ENCODE measurements at places on chromosomes 5 and 9.

DNA sequence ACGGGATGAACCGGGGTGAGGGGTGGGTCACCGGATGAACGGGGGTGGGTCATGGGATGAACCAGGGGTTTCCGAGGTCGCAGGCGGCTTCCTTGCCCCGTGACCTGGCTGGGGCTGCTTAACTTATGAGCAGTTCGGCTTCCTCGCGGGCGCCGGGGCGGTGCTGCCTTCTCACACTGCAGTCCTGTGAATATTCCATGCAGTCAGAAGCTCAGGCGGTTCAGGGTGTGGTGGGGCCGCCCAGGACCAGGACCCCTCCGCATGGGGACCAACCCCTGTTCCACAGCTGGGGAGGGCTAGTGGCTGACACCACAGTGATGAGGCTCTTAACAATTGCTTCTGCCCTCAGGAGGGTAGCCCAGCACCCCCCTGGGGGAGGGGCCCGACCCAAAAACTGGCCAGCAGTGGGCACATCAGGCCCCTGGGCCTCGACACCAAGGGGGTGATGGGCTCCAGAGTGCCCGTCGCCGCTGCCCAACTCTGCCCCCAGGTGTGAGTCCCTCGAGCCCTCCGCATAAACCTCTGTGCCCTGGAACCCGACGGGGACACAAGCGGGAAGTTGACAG is 30.9 kb upstream of the SLC9A3 start:
- DNase-seq: no peak

GRCh38 chr5:16179511-16179935 is at the start of gene MARCHF11:
Gene MARCHF11, minus strand, starts transcription at chr5:16179791. Its CDS starts 216 bp downstream, at chr5:16179575.
- no peak for DNase-seq

DNA sequence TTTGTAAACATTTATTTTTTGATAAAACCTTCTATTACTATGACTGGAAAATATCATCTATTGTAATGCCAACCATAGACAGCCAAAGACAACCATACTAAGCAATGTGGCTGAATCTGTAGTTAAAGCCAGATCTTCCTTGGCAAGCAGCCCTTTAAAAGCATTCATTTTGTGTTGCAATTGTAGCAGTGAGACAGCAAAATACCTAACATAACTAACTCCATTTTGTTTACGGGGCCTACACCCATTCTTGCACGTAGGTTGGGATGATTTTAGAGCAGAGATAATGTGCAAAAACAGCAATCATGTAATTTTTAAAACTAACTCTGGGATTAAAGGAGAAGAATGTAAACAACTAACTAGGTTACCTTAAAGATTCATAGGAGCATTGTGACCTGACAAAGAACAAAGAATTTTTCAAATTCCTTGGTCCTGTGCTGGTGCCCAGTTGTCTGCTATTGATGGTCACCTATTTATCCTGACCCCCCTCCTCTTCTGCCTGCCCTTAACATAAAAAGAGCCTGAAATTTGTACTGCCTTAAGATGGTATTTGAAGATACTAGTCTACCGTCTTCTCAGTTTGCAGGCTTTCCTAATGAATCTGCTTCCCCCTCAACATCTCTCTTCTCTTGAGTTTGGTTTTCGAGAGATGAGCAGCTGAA is 10.6 kb downstream of the IFNA1 start:
- no peak for DNase-seq

DNA sequence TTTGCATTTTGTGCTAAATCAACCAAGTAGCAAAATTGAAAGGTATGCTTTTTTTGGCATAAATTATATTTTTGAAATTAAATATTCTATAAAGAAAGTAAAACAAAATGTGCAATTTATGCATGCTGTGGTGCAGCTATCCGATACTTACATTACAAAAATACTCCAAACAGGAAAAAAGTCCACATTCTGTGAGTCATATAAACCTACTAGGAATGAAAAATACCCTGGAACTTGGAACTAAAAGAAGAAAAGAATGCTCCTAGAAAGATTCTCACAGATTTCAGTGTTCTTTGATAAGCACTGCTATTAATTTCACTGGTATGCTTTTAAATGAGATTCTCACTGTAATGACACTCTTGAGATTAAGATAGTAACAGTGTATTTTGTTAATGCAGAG is 92.6 kb downstream of the OSMR start:
- no peak for DNase-seq

DNA sequence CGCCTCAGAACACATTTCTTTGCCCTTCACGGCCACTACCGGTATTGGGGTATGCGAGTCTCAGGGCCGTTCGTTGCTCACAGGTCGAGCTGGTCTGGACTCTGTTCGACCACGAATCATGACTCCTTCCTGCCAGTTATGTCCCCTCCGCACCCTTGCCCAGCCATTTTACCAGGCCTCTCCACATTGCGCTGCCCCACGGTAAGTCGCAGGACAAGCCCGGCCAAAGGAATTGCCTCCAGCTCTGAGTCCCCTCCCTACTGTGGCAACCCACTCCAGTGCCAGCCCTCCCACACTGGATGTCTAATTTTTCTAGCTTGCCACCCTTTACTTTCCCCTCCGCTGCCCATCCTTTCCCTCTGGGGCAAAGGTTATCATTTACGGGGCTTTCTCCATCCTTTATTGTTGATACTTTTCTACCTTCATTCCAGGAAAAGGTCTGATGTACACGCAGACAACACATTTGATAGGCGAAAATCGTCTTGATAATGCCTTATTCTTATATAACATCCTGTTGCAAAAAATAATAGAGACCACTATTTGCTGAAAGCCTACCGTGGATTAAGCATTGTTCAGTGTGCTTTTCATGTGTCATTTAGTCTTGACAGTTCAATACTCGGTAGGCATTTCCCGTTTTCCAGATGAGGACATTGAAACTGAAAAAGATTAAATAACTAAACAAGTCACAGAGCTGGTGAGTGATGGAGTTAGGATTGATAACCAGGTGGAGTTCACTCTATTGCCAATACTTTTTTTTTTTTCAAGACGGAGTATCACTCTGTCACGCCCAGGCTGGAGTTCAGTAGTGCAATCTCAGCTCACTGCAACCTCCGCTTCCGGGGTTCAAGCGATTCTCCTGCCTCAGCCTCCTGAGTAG is 958 bp upstream of the HSPA5 start:
- peak; percentile 45 for DNase-seq

GRCh38 chr5:50653946-50654345 is 12.5 kb upstream of the PARP8 start:
- DNase-seq: peak; percentile 85

- no peak for DNase-seq
These were observed 642 bp downstream of the RBM22 start for GRCh38 chr5:150700246-150700593.

DNA sequence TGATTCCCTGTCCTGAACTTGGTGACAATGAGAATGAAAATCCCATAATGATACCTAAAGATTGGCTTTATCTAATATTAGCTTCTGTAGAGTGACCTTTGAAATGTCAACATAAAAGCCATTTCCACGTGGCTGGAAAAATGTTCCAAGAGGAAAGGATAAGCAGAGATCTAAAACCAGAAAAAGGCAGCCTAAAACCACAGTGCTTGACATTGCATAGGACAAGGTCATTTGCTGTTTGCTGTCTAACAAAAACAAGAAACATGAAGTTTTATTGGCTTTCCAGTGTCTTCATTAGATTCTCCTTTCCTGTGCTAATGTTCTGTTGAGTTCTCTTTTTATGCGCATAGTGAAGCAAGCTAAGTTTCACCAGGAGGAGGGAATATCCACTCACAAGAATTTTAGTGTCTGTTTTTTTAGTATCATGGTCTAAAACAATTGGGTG is 44.6 kb downstream of the CPEB4 start:
- DNase-seq: no peak

- DNase-seq: no peak
These were observed 205.3 kb upstream of the HAPLN1 start for GRCh38 chr5:83925955-83926337.

DNA sequence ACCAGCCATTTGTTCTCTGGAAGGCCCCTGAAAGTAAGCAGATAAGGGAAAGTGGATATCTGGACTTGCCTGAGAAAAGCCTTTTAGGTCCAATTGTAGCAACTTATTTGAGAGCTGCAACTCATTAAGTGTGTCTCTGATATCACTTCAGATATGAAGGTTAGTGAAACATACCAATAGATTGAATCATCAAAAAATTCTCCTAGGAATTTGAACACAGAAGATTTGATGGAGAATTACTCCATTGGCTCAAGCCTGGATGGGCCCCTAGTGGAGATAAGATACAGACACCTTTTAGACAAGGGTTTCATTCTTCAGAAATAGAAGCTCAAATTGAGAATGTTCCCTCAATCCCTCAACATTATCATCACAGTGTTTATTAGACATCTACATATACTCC is 356.7 kb downstream of the NDUFS4 start:
- no peak for DNase-seq

- DNase-seq: no peak
These were observed 79.2 kb downstream of the OTULIN start for GRCh38 chr5:14743601-14744295.

GRCh38 chr5:179828756-179829421 is 8.2 kb downstream of the SQSTM1 start:
- DNase-seq: no peak

GRCh38 chr9:93508207-93508606 is 54.8 kb upstream of the FAM120AOS start:
- no peak for DNase-seq

- DNase-seq: no peak
These were observed 10.6 kb upstream of the CSNK1A1 start for GRCh38 chr5:149561848-149562247.

DNA sequence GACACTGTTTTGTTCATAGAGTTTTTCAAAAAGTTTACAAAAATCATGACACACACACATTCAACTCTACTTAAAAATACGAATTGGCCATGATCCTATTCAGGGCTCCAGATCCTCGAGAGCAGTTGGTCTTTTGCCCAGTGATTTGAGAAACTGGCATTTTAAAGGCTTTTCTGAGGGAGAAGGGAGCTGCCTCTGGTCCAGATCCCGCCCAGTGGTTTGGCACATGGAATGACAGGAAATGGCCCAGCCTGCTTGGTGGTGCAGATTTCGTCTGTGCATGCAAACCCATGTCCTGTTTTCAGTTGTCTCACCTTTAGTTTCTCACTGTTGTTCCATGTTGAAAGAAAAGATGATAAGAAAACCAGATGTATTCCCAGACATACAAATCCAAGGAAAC is 3.6 kb downstream of the CAMK4 start:
- no peak for DNase-seq

GRCh38 chr9:36905101-36906066 is 128.7 kb downstream of the PAX5 start:
- no peak for DNase-seq

GRCh38 chr5:10825897-10826644 is 65.0 kb upstream of the DAP start:
- no peak for DNase-seq

DNA sequence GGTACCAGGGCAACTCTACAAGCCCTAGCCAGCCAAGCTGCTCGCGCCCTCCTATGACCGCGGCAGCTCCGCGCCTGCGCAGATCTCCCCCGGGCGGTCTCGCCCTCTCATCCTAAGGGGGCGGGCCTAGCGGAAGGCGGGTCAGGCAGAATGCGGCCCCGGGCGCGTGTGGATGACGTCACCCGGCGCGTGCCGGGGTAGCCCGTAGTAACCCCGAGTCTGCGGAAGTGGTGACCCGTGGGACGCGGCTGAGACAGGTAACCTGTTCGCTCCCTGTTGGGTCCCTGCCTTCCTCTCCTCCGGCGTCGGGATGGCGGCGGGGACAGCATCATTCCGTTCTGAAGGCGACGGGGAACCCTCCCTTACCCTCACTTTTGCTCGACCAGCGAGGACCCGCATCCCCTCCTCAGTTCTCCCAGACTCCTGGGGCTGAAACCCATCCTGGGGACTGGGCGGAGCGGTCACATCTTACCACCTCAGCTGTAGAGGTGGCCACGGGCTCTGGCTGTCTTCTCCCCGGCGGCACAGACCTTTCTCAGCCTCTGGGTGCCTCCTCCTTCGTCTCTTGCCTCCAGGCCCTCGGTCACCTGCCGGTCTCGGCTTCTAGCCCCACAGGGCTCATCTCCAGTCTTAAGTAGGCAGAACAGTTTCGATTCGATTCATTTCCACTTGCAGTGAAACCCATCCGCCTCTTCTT is at the start of gene AOPEP:
Gene AOPEP (plus strand): TSS at position 205 of the 697 bp plus-strand sequence. CDS start 33,085 bp downstream, outside the sequence.
- peak; percentile 89 for DNase-seq

DNA sequence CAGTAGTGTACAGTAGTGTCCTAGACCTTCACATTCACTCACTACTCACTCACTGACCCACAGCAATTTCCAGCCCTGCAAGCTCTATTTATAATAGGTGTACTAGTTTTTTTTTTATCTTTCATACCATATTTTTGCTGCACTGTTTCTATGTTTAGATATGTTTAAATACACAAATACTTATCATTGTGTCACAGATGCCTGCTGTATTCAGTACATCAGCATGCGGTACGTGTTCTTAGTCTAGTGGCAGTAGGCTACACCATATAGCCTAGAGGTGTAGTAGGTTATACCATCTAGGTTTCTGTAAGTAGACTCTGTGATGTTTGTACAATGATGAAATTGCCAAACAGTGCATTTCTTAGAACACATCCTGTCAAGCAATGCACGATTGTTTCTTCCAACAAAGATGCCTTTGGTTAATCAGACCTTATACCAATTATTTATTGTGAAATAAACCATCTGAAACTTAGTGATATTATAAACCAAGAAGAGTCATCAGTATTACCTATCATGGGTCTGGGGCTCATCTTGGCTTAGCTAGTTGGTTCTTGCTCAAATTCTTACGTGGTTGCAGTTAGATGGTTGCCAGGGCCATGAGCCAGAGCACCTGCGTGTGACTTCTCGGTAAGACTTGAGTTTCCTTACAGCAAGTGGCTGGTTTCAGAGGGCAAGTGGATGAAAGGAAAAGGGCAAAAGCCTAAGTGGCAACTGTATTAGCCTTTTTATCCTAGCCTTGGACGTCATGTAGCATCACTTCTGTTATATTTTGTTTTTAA is 41.1 kb downstream of the ERBIN start:
- DNase-seq: no peak

GRCh38 chr9:136565086-136565714 is 19.4 kb upstream of the NOTCH1 start:
- DNase-seq: no peak

- no peak for DNase-seq
These were observed 102.1 kb downstream of the MYO10 start for GRCh38 chr5:16834029-16834428.

GRCh38 chr5:82160948-82161347 is 117.2 kb downstream of the RPS23 start:
- no peak for DNase-seq

GRCh38 chr5:622946-623522 is 10.9 kb downstream of the CEP72 start:
- no peak for DNase-seq

- DNase-seq: no peak
These were observed 933 bp upstream of the TGFBR1 start for GRCh38 chr9:99103901-99104458.

GRCh38 chr5:157324237-157324636 is 58.3 kb downstream of the CYFIP2 start:
- DNase-seq: no peak

DNA sequence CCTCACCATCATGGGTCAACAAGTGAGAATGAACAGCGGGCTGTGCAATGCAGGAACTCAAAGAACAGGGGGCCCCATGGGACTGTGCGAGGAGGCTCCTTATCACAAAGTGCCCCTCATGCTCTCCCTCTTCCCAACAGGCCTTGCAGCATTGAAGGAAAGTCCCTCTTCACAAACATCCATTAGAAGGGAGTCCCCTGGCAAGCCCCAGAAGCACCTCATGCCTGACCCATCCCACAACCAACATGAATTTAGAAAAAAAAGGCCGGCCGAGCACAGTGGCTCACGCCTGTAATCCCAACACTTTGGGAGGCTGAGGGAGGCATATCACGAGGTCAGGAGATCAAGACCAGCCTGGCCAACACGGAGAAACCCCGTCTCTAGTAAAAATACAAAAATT is 122.6 kb upstream of the FSTL4 start:
- no peak for DNase-seq

- DNase-seq: no peak
These were observed 315.8 kb downstream of the SH3GL2 start for GRCh38 chr9:17894501-17895160.

All from AML-193 (cell line).